Spinal cord (tissue), 10 donors: ENCODE measurements at places on chromosomes 4 and X.

DNA sequence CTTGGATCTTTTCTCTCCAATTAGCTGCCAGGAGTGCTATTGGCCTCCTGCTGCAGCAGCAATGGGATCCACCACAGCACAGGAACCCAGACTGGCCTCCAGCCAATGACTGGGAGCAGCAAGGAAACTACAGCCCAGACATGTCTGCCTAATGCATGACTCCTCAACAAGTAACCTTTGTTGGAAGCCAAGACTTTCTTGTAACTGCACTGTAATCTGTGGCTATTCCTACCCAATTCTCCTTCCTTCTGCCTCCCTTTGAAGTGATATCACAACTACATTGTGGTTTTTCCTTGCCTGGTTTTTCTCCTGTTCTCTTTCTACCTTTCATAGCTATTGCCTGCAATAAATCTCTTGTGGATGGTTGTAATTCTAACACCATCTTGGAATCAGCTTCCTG lies 39.8 kb downstream of the SNCA start:
- DNase-seq, result no peak

DNA sequence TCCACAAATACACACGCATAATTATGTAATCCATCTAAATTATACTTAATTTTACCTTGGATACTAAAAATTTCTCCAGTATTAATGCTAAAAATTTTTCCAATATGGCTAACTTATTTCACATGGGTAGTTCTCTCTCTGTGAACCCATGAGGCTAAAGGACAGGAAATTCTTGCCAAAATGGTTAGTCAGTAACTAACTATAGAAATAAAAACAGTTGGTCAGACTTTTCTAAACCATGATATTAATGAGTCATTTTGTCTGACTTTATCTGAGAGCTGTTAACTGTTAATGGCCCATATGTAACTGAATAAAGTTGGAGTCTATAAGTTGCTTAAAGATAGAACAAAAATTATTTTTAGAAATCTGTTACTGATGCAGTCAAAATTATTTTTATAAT lies 549.4 kb downstream of the TLL1 start:
- no peak for DNase-seq

GRCh38 chrX:1883772-1884171 lies 268.9 kb downstream of the ASMT start:
- no peak for DNase-seq

GRCh38 chr4:126627255-126627654 lies 1005.5 kb upstream of the INTU start:
- DNase-seq, result no peak

GRCh38 chr4:83362492-83363329 lies 28.1 kb upstream of the HPSE start:
- DNase-seq, result no peak

DNA sequence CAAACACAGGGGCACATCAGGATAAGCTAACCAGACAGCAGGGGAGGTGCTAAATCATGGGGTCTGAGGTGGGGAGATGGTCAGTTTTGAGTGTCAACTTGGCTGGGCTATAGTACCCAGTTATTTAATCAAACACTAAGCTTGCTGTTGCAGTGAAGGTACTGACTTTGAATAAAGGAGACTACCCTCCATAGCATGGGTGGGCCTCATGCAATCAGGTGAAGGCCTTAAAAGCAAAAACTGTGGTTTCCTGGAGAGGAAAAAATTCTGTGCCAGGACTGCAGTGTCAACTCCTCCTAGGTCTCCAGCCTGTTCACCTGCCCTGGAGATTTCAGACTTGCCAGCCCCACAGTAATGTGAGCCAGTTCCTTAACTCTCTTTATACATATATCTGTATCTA lies 12.6 kb upstream of the HSFX2 start:
- DNase-seq, result no peak

- no peak for DNase-seq
Observed at GRCh38 chrX:22128961-22129360, 96.8 kb downstream of the PHEX start.

DNA sequence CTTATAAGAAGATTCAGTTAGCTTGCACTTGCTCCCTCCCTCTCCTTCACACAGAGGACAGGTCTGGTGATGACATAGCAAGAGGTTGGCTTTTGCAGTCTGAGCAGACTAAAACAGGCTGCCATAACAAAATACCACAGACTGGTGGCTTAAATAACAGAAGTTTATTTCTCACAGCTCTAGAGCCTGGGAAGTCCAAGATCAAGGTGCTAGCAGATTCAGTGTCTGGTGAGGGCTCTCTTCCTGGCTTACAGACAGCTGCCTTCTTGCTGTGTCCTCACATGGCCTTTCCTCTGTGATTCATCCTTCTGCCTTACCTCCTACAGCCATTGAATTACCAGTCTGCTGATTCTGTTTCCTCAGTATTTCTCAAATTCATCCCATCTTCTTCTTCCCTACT lies 13.1 kb downstream of the RP2 start:
- DNase-seq, result no peak
